ENCODE measurements at places on chromosomes 2 and 18.

DNA sequence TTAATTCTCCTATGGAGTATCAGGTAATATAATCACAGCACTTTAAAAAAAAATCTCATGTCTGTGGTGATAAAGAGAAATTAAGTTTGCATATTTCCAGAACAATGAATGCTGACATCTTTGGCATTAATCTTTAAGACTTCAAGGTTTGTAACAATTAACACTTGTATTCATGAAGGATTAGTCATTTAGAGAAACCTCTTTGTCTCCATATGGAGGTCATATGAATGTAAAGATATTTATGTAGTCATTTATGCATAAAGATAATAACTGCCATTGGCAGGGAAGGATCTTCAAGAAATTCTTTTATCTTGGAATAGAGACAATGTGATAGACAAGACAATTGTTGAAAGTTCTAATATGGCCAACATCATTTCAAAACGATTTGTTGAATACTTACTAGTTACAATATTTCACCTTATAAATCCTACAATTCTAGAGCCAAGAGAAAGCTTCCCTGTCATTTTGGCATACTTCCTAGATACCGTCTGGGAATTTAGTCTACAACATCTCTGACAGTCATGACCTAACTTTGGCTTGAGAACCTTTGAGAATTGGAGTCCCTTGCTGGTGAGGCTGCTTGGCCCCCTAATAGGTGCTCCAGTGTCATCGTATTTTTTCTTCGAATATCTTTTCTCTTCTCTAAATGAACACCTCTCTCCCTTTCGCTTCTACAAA lies 33.6 kb downstream of the RASGRP3 start:
- no peak for DNase-seq

GRCh38 chr2:7825591-7826312 lies 856.1 kb upstream of the ID2 start:
- peak; percentile 80 for DNase-seq

GRCh38 chr2:158047156-158047611 lies 54.5 kb upstream of the UPP2 start:
- no peak for DNase-seq

DNA sequence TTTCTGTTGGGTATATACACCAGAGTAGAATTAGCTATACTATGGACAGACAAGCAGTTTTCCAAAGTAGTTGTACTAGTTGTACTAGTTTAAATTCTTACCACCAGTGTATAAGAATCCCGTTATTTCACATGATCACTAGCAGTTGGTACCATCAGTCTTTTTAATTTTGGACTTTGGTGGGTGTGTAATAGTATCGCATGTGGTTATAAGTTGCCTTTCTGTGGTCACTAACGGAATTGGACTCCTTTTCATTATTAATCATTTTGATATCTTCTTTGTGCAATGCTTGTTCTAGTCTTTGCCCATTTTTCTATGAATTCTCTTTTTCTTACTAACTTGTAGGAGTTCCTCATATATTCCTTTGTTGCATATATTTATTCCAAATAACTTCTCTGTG lies 89.8 kb downstream of the ASXL2 start:
- no peak for DNase-seq
